Right cardiac atrium (tissue), 5 donors: ENCODE measurements at places on chromosomes 6 and 20.
A peak's percentile ranks its signal among the peaks of the same experiment; 100 is the strongest.

DNA sequence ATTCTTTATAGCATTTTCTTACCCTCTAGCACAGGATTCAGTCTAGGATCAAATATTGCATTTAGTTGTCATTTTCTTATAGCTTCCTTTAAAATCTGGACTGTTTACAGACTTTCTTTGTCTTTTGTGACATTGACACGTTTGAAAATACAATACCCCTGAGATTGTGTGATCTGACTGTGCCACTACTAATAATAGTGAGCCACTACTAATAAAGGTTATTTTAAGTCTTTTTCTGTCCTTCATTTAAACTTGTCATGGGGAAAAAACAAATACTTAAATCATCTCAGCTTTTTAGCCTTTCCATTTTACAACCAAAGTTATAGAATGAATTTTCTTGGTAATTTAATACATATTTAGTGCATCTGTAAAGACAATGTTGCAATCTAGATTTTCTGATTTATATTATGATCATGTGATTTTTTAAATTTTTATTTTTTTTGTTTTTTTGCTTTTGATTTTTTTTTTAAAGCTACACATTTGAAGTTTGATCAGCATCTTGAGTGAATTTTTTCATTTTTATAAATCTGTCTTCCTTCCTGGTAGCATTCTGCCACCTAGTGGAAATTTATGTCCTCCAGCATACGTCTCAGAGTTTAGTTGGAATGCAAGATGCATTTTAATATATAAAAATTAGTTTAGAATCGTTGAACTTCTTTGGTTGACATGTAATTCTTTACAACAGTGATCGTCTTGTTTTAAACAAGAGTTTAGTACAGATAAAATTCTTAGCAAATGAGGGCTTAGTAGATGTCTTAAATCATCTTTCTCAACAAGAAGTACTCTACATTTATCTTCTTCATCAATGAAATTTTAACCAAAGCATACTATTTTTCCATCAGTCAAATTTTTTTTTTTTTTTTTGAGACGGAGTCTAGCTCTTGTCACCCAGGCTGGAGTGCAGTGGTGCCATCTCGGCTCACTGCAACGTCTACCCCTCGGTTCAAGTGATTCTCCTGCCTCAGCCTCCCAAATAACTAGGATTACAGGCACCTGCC lies 119.4 kb downstream of the NCOA3 start:
- DNase-seq = no peak

DNA sequence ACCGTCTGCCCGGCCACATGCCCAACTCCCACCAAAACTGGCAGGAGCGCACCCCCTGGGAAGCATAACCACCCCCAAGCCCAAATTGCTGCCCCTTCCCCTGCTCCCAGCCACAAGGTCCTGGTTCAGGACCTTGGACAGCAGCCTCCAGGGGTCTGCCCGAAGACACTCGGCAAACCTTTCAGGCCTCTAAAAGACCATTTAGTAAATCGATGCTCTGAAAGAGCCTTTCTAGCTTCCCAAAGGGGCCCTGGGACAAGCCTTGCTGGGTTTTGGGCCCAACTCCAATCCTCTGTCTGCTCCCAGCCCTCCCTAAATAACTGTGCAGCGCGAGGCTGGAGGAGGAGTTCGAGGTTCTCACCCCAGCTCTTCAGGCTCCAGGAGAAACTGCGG lies 30.5 kb downstream of the GRM4 start:
- DNase-seq = peak; percentile 49

- no peak for DNase-seq
These were observed 41.9 kb upstream of the PRSS16 start for GRCh38 chr6:27205375-27206278.

DNA sequence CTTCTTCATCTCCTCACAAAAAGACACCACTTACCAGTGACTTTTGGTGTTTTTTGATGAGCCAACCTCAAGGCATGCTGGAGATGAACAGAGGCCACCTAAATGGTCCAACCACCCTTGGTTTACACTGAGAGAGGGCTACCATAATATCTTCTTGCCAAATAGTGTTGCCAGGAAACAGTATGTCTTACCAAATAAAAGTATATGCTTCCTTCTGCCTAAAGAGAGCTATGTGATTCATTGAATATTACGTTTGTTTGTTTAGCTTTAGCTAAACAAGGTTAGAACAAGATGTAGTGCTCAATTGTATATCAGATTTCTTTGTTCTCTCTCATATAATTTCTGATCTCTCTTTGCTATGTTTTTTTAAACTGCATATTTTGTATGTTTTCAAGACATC lies 40.6 kb upstream of the BMP6 start:
- DNase-seq = no peak

DNA sequence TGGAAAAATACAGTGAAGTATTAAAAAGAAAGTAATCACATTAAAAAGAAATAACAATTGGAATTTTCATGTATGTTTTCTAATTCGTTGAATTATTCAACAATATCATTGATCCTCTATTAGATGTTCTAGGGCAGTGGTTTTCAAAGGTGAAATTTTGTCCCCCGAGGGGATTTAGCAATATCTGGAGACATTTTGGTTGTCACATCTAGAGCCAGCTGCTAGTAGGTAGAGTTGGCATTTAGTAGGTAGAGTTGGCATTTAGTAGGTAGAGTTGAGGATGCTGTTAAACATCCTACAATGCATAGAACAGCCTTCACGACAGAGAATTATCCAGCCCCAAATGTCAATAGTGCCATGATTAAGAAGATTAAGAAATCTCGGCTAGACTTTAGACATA lies 173.7 kb downstream of the BCAS1 start:
- DNase-seq = no peak

DNA sequence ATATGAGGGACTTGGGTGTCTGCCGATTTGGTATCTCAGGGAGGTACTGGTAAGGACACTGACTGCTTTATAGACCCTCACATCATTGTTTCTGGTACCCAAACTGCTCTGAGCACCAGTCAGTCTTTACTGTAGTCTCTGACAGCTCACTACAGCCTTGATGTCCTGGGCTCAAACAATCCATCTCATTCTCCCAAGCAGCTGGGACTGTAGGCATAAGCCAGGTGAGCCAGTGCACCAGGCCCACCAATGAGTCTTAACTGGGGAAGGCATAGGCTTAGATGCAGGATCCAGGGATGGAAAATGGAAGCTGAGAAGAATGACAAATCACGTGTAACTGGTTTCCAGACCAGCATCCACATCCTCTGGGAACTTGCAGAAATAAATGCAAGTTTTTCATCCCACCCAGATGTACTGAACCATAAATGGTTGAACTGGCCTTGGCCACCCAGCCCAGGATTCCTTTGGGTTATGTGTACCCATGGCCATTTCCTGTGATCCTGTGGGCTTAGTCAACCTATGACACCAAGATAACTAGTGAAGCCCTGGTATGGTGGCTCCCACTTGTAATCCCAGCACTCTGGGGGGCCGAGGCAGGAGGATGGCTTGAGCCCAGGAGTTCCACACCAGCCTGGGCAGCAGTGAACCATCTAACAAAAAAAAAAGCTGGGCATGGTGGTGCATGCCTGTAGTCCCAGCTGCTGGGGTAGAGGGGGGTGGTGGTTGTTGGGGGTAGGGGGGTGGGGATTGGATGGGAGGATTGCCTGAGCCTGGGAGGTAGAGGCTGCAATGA lies 5.8 kb downstream of the TUBB start:
- DNase-seq = no peak

- no peak for DNase-seq
These were observed 54.1 kb upstream of the PTPRT start for GRCh38 chr20:43243672-43244269.

GRCh38 chr20:43389211-43389610 lies 68.5 kb upstream of the SRSF6 start:
- DNase-seq = peak; percentile 55

DNA sequence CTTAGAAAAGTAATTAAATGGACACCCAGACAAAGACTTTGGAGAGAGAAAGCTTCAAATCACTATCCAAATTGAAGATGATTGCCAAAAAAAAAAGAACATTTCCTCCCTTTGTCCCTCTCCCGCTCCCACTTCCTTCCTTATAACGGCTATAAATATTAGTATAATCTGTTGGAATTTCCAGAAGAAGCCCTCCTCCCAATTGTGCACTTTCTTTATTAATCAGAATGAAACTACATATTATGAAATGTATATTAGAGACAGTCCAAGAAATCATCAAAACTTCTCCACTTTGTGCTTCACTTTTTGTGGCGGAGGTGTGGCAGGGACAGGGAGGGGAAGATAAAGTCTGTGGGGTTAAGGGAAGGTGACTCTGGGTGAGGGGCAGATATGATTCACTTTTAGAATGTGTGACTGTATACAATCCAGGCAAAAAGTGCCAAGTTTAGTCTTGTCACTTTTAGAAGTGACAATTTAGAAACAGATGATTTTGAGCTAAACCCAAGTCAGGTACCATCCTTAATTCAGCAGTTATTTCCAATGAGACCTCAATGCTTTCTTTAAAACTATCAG lies 195.0 kb upstream of the MARCKS start:
- no peak for DNase-seq

- DNase-seq = no peak
These were observed 27.8 kb upstream of the CENPW start for GRCh38 chr6:126312013-126312665.

- DNase-seq = no peak
These were observed 161.5 kb upstream of the HEY2 start for GRCh38 chr6:125587666-125588632.

GRCh38 chr6:57257911-57258541 lies 35.9 kb upstream of the RAB23 start:
- no peak for DNase-seq

- DNase-seq = no peak
These were observed 65.0 kb downstream of the KIZ start for GRCh38 chr20:21190869-21191268.

GRCh38 chr20:23142162-23143050 lies 56.3 kb upstream of the CD93 start:
- DNase-seq = no peak

DNA sequence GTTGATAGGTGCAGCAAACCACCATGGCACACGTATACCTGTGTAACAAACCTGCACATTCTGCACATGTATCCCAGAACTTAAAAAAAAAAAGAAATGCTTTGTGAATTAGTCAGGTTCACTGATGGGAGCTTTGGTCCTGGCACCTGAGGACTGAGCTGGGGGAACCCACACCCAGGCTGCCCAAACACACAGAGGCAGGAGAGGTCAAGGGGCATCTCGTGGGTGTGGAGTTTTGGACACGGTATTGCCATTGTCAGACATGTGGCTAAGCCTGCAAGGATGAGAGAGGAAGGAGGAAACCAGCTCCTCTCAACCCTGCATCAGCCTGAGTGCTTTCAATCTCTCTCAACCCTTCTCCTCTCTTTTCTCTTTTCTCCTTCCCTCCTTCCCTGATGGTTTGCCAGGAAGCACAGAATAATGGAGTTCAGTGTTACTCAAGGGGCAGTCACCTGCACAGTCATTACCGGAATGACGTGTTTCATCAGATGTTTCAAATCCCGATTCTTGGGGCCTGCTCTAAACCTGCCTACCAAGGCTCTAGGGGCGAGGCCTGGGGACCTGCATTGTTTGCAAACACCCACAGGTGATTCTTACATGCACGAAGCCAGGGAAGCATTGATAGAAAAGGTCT lies 89.9 kb upstream of the NEDD9 start:
- DNase-seq = no peak

GRCh38 chr6:152293404-152293803 lies 343.8 kb downstream of the SYNE1 start:
- DNase-seq = peak; percentile 64

GRCh38 chr6:14811775-14812428 lies 434.0 kb upstream of the JARID2 start:
- DNase-seq = no peak

DNA sequence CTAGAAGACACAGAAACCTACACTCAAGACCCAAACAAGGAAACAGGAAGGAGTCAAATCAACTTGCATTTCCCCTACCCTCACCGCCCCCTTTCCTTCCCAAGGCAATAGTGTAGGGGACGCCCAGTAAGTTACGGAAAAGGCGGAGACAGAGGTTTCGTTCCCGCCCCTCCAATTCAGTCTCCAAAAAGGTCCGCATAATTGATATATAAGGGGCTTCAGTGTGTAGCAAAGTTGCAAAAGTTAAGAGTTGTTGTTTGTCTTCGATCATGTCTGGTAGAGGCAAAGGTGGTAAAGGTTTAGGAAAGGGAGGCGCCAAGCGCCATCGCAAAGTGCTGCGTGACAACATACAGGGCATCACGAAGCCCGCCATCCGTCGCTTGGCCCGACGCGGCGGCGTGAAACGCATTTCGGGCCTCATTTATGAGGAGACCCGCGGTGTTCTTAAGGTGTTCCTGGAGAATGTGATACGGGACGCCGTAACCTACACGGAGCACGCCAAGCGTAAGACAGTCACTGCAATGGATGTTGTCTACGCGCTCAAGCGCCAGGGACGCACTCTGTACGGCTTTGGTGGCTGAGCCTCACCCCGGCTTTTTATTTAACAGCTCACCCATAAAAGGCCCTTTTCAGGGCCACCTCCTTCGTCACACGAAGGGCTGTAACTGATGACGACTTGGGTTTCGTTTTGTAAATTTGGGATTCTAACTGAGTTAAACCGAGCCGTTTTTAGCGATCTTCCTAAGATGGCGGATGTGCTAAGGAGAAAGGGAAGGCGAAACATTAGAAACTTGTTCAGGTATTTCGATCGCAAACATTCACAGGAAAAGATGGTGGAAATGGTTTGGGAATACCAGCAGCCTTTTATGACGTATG lies 124.6 kb upstream of the BTN3A2 start:
- peak; percentile 77 for DNase-seq

DNA sequence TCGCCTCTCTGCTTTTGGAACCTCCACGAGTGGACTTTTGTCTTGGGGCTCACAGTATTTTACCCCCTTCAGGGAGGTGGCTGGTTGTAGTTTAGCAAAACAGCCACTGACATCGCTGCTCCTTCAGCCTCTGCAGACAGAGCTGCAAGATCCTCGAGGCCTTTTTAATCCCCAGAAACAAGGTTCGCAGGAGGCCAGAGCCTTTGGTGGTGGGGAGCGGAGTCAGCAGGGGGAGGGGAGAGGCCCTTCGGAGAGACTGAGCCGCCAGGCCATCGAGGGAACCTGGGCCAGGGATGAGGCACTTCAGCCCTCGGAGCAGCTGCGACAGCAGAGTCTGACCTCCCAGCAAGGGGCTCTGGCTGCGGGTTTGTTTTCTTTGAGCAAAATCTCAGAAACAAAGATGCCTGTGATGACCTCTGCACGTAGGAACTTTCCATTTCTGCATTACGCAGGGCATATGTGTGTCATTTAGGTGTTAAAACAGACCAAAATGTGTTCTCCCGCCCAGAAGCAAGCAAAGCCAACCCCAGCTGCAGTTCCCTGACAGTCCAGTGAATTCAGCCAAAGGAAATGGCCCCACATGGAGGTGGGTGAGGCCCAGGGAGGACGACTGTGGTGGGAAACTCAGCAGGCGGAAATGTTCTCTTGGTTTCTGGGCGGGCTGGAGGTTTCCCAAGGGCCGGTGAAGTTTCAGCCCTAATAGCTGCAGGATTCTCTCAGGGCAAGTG lies 171.2 kb upstream of the SULF2 start:
- peak; percentile 42 for DNase-seq

- DNase-seq = peak; percentile 25
These were observed 52.1 kb upstream of the BHLHE23 start for GRCh38 chr20:63058696-63059335.

- DNase-seq = no peak
These were observed 33.6 kb downstream of the TTI1 start for GRCh38 chr20:37999526-38000263.

GRCh38 chr6:118485601-118486550 lies 62.2 kb upstream of the PLN start:
- no peak for DNase-seq

- peak; percentile 55 for DNase-seq
These were observed 14.1 kb upstream of the CPNE5 start for GRCh38 chr6:36853325-36853724.

- DNase-seq = no peak
These were observed 17.9 kb downstream of the CUL9 start for GRCh38 chr6:43199912-43200311.
